Stomach (tissue), 19 donors: ENCODE measurements at places on chromosomes 16 and 17. TPM values are rescaled to one million over a fixed set of nuclear protein-coding genes. Genes with fewer than 3 reads are reported as not detected.

The PITPNM3 gene
- 15.5 TPM for total RNA-seq

DNA sequence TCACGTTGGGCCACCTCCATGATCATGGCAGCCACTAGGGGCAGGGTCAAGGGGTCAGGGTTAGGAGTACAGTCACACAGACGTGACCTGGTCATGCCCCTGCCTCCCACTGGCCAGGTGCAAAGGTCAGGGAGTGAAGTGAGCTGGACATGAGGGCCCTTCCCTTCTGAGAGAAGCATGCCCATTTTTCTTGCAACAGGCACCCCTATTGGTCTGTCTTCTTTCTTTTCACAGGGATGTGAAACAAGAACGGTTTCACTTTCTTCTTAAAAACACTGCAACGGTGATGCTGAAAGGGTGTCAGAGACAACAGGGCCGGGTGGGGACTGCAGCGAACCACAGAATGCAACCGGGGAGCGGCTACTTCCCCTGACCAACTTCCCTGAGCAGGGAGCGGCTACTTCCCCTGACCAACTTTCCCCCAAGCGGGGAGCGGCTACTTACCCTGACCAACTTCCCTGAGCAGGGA, 52.1 kb upstream of the DOC2B start:
- DNase-seq = peak; percentile 55

The TPSD1 gene
- total RNA-seq = not detected

DNA sequence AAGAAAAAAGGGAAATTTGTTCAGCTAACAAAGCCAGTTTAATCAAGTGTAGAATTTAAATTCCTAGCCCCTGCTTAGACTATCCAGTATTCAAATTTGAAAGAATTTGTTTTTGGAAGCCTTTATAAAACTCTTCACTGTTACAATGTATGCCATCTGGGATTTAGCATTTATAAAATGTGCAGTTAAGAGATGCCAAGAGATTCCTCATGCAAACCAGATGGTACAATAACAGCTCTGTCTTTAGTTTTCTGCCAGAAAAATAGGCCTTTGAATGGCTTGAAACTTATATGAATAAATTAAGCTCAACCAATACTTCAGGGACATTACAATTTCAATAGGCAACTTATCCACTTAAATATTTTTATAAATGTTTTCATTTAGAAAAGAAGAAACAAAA, 6.8 kb upstream of the ANKS4B start:
- no peak for DNase-seq

DNA sequence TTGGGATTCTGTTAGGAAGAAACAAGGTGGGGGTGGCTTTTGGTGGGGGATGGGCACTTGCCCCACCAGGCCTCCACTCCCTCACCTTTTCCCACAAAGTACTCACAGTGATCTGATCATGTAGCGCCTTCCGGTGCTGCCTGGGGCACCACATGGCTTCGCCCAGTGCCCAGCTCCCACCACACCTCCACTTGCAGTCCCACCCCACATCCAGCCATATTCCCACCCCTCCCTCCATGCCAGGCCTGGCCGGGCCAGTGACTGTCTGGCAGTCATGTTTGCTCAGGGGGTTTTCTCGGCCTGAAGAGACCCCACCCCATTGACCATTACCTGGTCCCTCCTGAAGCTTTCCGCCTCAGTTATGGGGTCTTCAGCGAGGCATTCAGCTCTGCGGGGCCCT, 201.5 kb downstream of the SPECC1 start:
- DNase-seq = no peak
